ENCODE measurements at places on chromosomes 3 and 15.

- DNase-seq = no peak
Observed at GRCh38 chr3:152183473-152183872, 85.3 kb upstream of the MBNL1 start.

DNA sequence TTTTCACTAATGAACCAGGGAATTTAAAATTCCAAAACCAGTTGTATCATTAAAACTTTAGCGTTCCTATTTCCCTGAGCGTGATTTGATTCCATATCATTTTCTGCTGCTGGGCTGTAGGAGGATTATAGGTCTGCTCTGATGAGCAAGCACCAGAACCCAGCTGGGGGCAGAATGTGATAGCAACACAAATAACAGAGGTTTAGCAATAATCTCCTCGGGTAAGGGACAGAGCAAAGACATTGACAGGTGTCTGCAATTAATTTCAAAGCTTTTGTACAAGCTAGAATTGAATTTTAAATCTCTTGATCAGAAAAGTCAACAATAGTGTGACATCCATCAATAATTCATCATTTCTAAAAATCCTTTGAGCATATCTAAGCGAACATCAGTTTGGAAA is 163.4 kb upstream of the RAP2B start:
- DNase-seq = no peak

DNA sequence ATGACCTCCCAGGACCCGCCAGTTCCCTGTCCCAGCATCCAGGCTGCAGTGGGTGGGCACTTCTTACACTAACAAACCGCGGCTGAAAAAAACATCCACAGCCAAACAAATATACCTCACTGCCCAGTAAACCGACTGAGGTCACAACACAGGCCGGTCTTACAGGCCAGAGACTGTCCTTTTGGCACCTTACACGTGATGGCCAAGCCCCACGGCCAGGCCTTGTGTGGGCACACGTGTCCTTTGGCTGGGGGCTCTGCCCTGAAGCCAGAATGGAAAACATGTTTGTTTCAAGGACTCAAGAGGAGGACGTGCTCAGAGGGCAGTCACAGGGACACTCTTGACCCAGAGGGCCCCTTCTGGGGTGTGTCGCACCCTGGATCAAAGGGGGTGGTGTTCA is 9.8 kb downstream of the SLC38A3 start:
- DNase-seq = no peak

GRCh38 chr15:60691508-60692047 is 212.6 kb upstream of the ICE2 start:
- no peak for DNase-seq

- no peak for DNase-seq
Observed at GRCh38 chr3:38638354-38638753, 11.1 kb downstream of the SCN5A start.

GRCh38 chr15:25486051-25486450 is 47.2 kb upstream of the UBE3A start:
- no peak for DNase-seq

DNA sequence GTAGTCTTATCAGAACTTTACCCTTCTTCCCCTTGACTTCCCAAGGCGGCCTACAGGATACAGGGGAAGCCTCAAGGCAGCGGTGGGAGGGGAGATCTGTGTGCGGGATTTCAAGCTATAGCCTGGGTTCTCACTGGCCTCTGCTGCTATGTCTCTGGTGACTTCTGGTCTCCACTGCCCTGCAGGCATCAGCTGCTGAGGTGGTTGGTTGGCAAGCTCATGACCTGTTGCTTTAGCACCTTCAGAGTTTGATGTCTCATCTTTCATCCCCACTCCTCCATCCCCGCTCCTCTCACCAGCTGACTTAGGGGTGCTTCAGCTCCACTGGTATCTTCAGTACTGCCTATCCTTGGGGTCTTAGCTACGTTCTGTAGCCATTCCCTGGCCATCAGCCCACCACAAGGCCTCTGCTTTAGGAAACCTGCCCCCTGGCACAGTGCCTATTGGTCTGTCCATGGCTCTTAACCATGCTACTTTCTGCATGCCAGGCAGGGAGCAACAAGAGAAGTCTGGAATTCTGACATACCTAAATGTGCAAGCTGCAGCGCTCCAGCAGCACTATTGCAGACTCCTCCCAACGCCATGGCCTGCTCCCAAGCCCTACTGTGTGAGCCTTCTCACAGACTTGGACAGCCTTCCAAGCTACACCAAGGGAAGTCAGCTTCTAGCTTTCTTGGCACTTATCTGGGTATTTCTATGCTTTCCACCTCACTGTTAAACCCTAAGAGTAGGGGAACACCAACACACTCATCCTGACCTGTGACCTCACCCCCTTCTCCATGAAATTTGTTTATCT is 1.8 kb upstream of the YEATS2 start:
- no peak for DNase-seq

DNA sequence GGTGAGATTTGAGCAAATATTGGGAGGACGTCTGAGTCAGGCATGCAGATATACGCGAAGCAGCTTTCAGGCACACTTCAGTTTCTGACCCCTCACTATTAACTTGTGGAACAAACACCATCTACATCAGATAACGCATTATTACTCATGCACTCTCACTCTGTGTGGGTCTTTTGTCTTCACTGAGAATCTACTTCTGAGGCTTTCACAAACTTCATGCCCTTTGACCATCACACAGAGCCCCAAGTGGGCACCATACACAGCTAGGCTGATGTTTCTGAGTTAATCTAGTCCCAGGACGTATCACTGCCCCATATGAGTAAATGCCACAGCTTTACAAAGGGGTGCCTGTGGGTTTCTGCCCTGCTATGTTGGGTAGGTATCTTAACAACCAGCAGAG is 39.6 kb upstream of the IP6K2 start:
- peak; percentile 43 for DNase-seq

GRCh38 chr3:151871639-151872468 is 1.6 kb upstream of the SUCNR1 start:
- peak; percentile 11 for DNase-seq

- no peak for DNase-seq
Observed at GRCh38 chr3:98900265-98901118, 1.0 kb downstream of the DCBLD2 start.

DNA sequence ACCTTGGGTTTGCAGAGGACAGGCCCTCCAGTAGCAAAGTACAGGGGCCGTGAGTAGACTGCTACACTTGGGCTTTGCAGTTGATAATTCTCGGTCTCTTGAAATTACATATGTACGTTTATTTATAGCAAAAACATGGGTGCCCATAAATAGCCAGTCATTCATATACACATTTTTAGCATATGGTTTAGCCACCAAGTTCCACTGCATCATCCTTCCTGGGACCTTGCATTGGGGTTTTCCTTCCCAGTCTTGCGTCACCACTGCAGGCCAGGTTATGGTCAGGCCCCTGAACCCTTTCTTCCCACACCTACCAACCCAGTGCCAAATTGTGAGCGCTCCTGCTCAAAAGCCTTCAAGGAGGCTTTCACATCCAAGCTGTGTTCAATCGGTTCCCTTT is 12.7 kb downstream of the KLHL25 start:
- DNase-seq = peak; percentile 28

DNA sequence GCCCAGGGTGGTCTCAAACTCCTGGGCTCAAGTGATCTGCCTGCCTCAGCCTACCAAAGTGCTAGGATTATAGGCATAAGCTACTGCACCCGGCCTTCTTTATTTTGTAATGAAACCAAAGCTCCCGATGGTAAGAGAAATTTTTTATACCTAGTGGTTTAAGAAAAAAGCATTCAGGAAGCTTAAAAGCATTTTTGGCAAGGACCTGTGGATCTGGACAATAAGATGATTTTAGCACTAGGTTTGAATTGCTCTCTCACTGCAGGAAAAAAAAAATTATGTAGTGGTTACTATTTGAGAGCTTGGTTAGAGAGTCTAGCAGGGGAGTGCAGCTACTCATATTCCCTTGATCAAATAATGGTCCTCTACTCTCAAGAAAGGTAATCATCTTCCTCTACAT is 64.9 kb upstream of the PIK3R4 start:
- no peak for DNase-seq

- DNase-seq = no peak
Observed at GRCh38 chr3:11581237-11582190, 62.2 kb downstream of the VGLL4 start.

GRCh38 chr15:72175186-72176044 is 22.2 kb downstream of the GRAMD2A start:
- DNase-seq = no peak

DNA sequence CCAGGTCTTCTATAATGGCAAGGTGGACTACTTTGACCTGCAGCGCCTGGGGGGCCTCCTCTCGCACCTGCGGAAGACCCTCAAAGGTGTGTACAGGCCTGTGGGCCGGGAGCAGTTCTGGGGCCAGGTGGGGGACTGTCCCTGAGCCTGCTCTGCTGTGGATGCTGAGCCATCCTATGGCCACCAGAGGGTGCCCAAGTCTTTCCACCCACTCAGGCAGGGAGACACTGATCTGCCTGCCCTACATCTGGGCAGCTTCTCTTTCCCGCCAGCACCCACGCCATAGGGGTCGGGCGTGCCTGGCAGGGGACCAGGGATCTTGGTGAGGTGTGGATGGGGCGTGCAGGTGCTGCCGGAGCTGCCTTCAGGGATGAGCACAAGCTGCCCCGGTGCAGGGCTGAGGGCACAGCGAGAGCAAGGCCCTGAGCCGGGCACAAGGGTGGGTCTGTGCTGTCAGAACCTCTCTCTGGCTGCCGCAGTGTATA is 14.1 kb downstream of the RNF123 start:
- peak; percentile 73 for DNase-seq

DNA sequence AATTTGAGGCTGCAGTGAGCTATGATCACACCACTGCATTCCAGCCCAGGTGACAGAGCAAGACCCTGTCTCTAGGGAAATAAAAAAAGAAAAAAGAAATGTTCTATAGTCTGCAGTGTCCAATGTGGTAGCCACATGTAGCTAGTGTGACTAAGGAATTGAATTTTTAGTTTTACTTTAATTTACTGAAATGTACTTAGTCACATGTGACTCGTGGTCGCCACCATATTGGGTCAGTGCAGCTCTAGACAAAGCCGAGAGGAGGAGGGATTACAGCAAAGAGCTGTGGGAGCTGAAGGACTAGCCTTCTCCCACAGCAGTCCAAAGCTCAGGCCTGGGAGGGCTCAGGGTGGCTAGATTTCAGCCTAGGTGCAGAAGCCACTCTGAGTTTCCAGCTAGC is 65.9 kb upstream of the NTRK3 start:
- DNase-seq = no peak

DNA sequence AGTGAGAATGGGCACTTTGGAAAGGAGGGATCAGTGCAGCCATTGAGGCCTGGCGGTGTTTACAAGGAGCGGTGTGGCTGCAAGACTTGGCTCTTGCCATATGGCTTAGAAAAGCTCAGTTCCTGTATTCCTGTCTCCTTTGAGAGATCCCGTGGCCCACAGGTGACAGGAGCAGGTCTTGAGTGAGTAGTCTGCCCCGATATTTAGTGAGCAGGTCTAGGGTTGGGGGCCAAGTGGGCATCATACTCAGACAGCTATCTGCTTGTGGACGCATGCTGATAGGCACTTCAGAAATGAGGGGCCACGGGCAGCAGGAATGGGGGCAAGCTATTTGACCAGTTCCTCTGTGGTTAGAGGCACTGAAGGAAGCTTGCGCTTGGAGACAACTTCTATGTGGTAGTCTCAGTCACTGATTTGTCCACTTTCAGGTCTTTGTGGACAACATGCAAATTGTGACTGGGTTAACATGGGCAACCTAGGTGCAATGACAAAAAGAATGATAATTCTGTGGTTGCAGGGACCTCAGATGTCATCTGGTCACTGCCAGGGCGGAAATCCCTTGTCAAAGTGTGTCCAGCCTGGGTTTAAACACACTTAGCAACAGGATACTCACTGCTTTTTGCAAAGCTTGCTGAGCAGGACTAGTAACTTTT is 1.1 kb downstream of the TMED3 start:
- peak; percentile 8 for DNase-seq

DNA sequence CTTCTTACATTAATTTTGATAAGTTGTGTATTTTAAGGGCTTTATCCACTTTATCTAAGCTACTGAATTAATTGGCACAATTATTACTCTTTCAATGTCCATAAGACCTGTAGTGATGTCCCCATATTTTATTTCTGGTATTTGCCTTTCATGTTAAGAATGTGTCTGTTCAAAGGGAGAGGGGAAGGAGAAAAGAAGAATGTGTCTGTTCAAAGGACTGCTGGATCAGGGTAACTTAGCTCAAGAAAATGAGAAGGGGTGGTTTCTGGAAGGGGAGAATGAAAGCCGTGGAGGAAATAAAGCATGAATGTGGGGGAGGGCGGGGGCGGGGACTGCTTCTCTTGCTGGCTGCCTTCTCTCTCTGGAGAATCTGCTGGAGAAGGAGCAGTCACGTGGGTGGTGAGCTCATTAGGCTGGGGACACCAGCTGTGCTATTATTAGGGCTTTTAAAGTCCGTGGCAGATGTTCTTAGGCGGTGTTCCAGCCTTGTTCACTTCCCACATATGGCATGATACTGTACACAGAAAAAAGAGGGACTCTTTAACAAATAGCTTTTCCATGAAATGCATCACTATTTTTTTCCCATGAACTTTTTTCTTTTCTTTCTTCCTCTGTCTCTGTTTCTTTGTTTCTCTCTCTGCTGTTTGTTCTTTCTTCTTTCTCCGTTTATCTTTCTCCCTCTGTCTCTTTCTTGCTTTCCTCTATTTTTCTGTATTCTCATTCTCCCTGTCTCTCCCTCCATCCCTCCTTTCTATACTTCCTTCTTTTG is 63.7 kb upstream of the ULK4 start:
- no peak for DNase-seq

GRCh38 chr3:184474897-184475296 is 86.7 kb upstream of the EPHB3 start:
- DNase-seq = no peak

- no peak for DNase-seq
Observed at GRCh38 chr15:84108728-84109127, 126.8 kb upstream of the GOLGA6L4 start.

- DNase-seq = no peak
Observed at GRCh38 chr15:69749797-69750196, 297.2 kb downstream of the RPLP1 start.

DNA sequence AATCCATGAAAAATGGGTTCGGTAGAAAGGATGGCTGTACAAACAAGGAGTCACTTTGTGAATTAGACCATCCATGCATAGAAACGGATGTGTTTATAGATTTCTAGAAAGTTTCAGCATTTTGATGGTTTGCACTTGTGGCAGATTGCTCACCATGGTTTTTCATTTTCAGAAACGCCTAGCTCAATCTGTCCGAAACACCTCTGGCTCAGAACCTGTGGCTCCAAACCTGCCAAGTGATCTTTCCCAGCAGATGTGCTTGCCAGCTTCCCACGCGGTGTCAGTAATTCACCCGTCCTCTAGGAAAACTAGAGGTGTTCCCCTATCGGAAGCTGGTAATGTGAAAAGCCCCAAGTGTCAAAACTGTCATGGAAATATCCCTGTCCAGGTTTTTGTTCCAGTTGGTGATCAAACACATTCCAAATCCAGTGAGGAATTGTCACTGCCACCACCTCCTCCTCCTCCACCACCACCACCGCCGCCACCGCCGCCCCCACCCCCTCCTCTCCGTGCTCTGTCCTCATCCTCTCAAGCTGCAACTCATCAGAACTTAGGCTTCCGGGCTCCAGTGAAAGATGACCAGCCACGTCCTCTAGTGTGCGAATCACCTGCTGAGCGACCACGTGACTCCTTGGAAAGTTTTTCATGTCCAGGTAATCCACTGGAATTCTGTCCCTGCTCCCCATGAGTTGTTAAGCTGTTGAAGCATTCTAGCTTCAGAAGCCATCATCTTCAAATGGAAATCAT is 21.2 kb downstream of the WHAMM start:
- DNase-seq = peak; percentile 61

GRCh38 chr3:11045536-11045935 is 53.0 kb downstream of the SLC6A1 start:
- DNase-seq = no peak

GRCh38 chr3:141557961-141558706 is 71.3 kb downstream of the RASA2 start:
- DNase-seq = no peak

- DNase-seq = no peak
Observed at GRCh38 chr3:186940967-186941366, 10.6 kb downstream of the ST6GAL1 start.
